ENCODE measurements at places on chromosomes 6 and 20.

- DNase-seq: no peak
Measured at GRCh38 chr20:504632-505075, 38.9 kb downstream of the CSNK2A1 start.

DNA sequence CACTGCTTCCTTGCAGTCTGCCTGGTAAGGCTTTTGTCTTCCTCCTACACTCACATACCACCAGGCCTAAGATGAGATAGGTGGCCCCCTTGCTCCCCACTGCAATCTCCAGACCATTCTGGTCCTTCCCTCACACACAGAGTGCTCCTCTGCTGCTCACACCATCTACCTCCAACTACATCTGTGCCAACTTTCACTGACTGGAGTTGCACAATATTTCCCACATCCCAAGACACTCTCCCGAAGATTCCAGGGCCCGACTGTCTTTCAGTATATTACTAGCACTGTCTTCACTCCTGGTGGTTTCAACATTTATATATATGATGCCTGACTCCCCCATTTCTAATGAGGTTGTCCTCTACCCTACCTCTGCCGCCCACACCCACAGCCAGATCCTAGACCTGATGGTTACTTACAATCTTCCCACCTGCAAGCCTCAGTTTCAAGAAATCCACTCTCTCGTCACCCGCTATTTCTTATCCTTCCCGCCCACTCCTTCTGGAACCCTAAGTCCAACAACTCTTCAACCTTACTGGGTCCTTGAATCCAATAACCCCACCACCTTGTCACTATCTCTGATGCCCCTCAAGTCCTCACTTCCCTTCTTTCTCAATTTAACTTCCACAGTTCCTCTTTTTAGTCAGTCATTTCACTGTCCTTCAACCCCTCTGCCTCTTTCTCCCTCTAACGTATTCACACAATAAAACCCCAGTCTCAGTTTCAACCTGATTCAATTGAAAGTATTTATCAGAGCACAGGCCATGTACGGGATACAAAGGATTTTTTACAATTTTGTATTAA lies 21.6 kb downstream of the RALGAPA2 start:
- DNase-seq: no peak

DNA sequence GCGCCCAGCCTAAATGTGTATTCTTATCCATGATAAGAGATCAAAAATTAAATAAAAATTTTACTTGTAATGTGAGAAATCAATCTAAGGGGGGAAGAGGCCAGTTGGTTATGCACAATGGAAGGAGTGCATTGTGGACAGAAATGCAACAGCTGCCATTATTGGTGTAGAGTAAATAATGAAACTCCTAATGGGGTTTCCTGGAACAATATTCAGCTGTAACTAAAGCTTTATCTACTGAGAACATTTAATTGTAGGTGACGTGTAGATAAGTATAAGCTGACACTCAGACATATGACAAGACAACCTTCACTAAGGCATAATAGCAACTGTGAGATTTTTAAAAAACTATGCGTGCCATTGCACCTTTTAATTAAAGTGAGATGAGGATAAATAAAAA lies 71.4 kb downstream of the CEP57L1 start:
- no peak for DNase-seq

DNA sequence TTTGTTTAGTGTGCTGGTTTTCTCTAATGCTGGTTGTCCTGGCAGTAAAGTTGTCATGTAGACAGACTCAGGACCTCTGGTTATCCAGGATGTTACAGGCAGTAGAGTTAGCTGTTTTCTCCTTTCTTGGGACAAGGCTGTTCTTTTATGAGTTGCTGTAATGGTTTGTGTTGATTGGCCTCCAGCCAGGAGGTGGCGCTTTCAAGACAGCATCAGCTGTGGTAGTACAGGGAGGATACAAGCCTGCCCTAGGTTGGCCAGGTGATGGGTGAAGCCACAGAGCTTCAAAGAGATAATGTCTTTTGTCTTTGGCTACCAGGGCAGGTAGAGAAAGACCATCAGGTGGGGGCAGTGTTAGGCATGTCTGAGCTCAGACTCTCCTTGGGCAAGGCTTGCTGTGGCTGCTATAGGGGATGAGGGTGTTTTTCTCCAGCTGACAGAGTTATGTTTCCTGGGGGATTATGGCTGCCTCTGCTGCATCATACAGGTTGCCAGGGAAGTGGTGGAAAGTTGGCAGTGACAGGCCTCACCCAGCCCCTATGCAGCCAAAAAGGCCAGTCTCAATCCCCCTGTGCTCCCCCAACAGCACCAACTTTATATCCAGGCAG lies 127.2 kb upstream of the TAB2 start:
- no peak for DNase-seq

- DNase-seq: no peak
Measured at GRCh38 chr6:125393449-125393858, 91.7 kb upstream of the HDDC2 start.

GRCh38 chr6:8054276-8054675 lies 9.9 kb downstream of the BLOC1S5 start:
- DNase-seq: no peak

DNA sequence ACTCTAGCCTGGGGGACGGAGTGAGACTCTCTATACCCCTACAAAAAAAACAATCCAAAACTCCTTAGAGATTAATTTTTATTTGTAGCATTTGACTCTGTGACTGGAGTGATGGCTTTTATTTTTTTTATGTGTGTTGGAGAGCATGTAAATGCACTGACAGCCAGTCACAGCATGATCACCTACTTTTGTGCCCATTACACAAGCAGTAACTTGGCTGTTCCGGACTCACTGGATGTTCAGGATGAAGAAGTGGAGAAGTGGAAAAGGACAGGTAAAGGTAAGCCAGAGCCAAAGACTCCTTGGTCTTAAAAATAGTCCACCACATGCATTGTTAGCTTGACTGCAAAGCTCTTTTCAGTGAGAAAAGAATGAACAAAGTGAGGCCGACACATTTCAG lies 222.6 kb downstream of the FOXC1 start:
- DNase-seq: no peak

- no peak for DNase-seq
Measured at GRCh38 chr6:11890849-11891248, 112.2 kb upstream of the ADTRP start.

- DNase-seq: no peak
Measured at GRCh38 chr20:32585011-32585585, at the start of gene NOL4L. NOL4L (minus strand) TSS chr20:32585333; CDS start chr20:32584890, 443 bp downstream.

GRCh38 chr6:157221817-157222175 lies 101.5 kb downstream of the TMEM242 start:
- peak; percentile 88 for DNase-seq
